Urinary bladder (tissue), 4 donors: ENCODE measurements at places on chromosomes 1 and 21. TPM values are rescaled to one million over a fixed set of nuclear protein-coding genes. Genes with fewer than 3 reads are reported as not detected.

DNA sequence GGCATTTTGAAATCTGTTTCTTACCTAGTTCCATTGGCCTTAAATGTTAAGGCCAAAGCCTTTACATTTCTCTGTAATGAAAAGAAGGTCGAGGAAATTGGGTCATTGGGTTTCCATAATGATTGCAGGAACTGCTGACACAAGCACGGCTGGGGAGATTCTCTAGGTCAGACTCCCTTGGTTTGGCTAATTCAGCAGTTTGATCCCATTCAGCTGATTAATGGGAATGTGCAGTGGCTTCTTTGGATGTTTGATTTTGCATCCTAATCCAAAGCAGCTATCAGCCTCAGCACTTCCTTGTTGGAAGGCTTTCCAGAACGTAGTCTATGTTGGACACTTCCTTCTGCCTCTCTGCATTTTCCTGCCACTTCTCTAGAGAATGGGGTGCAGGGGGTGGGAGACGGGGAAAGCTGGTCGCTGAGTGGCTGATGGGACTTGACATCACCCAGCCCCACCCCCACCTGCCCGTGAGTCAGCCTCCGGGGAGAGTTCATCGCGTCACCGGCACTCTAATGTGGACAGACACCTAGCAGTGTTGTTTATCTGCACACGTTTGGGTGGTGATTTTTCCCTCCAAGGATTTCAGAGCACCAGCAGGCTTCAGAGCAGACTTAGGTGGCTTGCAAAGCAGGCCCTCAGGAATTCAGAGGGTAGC, 5.4 kb downstream of the PSEN2 start:
- DNase-seq = no peak

GRCh38 chr1:3656450-3657095, 4.3 kb downstream of the TP73 start:
- no peak for DNase-seq

- peak; percentile 62 for DNase-seq
Observed at GRCh38 chr21:41957991-41958766, 4.4 kb upstream of the C2CD2 start.

- DNase-seq = no peak
Observed at GRCh38 chr1:112332176-112333150, 63.6 kb upstream of the CTTNBP2NL start.

The EXTL2 gene
- total RNA-seq = 67.0 TPM

DNA sequence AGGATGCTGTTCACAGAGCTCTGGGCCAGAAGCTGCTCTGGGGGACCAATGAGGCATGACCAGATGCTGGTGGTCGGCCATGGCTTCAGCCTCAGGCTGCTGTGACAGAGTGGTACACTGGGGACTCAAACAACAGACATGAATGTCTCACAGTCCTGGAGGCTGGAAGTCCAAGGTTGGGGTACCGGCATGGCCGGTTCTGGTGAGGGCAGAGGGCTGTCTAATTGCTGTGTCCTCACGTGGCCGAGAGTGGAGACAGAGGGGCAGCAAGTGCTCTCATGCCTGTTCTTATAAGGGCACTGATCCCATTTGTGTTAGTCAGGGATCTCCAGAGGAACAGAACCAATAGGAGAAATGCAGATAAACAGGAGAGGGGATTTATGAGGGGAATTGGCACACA, 253.5 kb upstream of the C1orf174 start:
- no peak for DNase-seq

- no peak for DNase-seq
Observed at GRCh38 chr1:213326281-213327016, 275.4 kb downstream of the RPS6KC1 start.

DNA sequence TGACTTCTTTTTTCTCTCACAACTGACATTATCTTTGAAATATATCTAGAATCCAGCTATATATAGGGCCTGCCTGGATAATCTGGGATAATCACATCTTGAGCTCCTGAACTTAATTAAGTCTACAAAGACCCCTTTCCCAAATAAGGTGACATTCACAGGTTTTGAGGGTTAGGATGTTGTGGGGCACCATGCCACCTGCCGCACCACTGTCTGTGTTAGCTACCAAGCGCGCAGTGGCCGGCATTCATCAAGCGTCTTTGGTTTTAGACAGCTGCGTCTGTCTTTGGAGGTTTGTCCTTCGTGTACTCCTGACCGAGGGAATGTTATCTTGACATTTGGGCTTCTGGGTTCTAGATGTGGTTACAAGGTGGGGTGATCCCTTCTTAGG, 7.5 kb downstream of the TRAPPC10 start:
- no peak for DNase-seq

DNA sequence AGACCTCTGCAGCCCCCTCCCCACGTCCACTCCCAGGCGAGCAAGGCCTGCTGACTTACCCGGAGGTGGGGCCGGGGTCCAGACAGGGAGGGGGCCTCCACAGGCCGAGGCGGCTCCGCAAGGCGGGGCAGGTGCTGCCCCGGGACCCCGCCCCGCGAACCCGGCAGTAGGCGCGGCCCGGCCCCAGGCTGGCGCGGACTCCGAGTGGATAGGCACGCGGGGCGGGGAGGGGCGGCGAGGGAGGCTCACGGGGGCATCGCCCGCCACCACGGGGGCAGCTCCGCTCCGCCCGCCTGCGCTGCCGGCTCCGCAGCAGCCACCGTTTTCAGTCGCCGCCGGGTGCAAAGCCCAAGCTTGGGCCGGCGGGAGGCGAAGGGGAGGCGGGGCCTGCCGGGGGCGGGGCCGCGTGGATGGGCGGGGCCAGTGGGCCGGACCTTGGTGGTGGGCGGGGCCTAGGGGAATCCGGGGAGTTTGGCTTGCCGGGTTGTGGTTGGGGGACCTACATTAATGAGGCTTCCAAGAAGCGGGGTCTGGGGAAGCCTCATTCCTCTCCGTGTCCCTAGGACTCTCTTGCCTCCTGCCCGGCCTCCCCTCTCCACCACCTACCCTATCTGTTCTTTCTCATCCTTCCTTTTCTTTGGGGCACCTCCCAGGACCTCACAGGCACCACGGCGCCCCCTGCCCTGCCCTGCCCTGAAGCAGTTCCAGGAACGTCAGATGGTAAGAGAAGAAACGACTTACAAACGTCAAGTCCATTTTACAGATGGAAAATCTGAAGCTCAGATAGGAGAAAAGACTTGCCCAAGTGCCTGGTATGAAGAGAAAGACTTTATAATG, at the start of gene RIMS3:
Gene RIMS3, minus strand, starts transcription at position 348 of the 837 bp plus-strand sequence. CDS start 23,757 bp downstream, outside the sequence.
- no peak for DNase-seq

DNA sequence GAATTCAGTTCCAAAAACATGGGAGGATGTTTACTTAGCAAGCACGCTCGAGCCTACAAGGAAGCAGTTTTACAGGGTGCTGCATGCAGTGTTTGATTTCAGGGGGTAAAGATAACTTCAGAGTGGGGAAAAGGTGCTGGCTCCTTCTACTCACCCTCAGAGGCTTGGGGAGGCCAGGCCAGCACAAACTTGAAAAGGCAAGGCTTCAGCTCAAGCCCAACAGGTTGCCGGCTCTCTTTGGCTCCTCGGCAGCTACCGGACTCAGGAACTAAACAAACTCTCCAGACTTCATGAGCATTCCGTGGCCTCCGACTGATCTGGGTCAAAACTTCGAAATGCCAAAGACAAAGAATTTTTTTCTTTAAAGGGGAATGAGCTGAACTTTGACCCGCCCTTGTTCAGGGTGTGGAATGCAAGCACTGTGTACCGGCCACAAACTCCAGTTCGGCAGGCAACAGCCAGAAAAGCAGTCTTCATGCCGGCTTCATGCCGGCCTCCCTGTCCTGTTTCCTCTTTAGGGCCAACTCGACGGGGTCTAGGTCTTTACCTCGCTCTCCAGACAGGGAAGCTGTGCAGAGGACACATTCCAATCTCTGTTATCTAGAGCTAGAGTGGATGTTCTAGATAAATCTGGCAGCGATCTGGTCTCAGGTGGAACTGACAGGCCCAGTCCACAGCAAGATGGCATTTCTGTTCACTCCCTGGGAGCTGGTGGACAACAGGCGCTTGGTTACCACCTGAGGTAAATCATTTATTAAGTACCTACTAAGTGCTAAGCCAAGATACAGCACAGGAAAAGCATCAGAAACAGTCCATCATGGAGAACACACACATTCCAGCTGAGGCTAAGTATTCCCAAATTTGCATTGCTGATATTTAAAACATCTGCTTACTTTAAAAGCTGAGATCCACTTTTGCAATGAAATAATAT, 75.0 kb downstream of the CD46 start:
- no peak for DNase-seq

The RCC2 gene
- total RNA-seq = 36.9 TPM

DNA sequence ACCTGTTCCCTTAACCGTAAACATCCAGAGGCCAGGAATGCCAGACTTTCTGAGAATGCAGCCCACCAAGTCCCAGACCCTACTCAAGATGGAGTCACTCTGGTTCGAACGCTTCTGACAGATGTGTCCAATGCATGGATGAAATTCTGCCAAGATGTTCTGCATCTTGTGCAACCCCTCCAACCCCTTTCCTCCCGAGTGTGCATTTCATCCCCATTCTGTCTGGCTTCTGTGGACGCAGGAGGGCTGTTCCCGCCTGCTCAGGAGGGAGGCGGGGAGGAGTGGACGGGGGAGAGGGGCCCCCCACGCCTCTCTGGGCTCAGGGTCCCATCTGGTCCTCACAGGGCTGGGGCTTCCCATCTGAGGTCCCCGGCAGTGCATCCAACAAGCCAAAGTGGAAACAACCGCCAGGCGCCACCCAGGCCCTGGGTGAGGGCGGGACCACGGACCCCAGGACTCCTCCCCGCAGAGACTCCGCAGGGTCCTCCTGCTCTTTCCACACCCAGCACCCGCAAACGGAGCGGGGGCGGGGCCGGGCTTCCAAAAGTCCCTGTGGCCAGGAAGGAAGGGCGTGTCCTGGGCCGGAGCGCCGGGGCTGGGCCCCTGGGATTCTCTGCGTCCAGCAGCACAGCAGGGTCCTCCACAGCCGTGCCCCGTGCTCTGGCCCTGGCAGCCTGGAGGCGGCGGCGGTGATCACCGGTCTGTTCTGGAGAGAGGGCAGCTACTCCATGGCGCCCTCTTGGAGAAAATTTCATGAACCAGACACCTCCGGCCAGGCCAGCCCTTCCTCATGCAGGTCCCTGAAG, 27.8 kb upstream of the SUMO3 start:
- no peak for DNase-seq

DNA sequence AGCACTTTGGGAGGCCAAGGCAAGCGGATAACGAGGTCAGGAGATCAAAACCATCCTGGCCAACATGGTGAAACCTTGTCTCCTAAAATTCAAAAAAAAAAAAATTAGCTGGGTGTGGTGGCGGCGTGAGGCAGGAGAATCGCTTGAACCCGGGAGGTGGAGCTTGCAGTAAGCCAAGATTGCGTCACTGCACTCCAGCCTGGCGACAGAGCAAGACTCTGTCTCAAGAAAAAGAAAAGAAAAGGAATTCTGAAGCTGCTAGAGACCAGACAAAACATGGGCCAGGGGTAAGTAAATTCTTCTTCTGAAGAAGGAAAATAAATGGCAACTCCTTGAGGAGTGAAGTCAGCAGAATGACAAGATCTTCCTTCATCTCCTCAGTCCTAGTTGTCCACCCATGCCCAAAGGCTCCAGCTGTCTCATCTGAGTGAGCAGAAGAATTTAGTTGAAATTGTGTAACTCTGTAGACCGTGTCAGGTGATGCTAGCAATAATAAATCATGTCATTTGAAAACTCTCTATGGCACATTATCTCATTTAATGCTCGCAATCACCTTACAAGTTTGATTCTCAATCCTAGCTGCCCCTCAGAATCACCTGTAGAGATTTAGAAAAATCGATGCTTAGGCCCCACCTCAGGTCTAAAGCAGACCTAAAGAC, 14.3 kb downstream of the PDZK1 start:
- DNase-seq = no peak

DNA sequence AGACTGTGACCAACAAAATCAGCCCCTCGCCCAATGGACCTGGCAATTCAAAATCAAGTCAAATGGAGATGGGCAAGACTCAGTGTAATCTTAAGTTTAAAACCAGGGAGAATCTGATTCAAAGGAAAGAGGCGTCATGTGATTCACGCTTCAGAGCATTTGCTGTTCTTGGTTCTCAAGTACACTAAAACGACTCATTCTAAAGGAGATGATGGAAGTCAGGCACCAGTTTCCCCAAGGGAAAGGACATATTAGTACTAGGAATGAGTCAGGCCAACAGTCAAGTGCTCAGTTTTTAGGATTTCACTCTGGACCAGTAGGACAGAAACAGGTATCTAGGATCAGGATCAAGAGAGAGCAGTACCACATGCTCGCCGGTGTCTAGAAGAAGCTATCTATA, 429.6 kb downstream of the PLPP3 start:
- DNase-seq = no peak

DNA sequence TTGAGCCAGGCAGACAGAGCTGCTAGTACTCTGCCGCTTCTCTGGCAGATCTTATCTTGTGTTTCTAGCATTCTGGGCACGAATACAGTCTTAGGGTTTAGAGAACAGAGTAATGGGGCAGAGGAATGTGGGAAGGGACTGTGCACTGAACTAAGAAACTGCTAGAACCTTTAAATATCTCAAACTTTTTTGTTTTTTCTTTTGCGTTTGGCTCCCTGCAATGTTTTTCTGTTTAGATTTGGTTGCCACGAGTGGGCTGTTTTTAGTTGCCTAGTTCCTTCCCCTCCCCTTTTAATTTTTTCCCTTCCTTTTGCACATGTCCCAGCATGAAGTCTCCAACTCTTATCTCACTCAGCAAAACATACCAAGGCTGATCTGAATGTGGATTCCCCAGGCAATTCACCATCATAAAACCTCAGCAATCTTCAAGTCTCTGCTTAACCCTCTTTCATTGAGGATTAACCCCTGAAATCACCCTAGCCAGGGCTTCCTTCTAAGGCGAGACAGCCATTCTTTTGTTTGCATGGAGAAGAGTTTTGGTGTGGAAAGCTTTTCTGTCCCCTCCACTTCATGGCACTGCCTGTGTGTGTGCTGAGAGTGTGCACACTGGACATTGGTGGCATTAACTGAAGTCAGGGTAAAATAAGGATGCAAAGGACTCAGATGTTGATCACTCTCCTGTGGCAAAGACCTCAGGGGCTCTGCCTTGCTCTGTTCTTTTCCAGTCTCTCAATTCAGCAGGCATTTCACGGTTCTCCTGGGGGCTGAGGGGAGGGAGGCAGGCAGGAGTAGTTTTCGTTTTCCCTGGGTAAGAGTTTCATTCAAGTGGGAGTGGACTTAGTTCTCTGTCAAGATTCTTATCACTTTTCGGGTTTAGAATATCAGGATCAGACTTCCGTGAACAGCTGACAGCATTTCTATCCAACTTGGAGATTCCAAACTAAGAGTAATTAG, 2.8 kb upstream of the ATF3 start:
- DNase-seq = no peak

DNA sequence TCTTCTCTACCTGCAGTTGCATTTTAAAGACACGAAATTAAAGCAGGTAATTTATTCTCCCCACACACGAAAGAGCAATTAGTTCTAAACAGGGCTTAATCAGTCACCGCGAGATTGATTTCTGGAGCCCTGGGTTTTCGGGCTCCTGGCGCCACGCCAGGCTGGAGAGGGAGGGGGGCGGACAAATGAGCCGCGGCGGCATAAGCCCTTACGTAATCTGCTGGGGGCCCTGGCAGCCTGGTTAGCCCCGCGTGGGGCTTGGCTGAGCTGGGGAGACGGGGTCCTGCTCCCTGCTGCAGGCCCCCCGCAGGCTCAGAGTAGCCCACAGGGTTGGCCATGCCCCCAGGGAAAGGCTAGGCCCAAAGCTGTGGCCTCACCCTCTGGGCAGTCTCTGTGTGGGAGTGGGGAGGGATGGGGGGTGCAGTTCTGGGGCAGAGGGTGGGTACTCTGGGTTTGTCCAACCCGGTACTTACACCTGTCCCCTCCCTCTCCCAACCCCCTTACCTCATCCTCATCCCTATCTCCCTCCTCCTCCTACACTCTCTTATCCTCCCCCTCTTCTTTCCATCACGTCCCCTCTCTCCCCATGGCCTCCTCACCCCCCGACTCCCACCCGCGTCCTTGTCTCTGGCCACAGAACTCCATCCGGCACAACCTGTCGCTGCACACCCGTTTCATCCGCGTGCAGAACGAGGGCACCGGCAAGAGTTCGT, 19.9 kb downstream of the FOXO6 start:
- DNase-seq = no peak
